ENCODE measurements at places on chromosomes 3 and 15. TPM values are rescaled to one million over a fixed set of nuclear protein-coding genes. Genes with fewer than 3 reads are reported as not detected.

DNA sequence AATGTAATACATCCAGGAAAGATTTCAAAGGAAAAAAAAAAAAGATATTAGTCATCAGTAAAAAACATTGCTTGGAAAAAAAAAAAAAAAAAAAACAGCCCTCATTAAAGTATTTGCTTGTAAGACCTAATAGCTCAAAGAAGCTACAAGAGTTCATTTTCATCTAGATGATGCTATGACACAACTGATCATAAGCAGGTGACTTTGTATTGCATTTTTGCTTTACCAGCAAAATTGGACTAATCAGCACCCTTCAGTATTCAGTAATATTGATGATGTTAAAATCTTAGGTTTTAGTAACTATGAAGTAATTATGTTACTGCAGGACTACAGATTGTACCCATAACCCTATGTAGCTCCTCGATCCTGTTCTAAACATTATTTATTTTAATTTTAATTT is 214.7 kb upstream of the CADM2 start:
- no peaks in the 10 kb centered on the region for H3K4me1 ChIP-seq
- DNase-seq: no peak
- no peak overlapping the region for H3K4me3 ChIP-seq
- no peaks in the 10 kb centered on the region for H3K36me3 ChIP-seq
- peaks cover 2% of the 10 kb centered on the region for H3K27me3 ChIP-seq

The NRROS gene
- 0.13 TPM for total RNA-seq

- H3K4me3 ChIP-seq: no peak overlapping the region
- peaks cover 32% of the 10 kb centered on the region for H3K27me3 ChIP-seq
Observed at GRCh38 chr3:30934208-30934550, 39.7 kb upstream of the GADL1 start.

DNA sequence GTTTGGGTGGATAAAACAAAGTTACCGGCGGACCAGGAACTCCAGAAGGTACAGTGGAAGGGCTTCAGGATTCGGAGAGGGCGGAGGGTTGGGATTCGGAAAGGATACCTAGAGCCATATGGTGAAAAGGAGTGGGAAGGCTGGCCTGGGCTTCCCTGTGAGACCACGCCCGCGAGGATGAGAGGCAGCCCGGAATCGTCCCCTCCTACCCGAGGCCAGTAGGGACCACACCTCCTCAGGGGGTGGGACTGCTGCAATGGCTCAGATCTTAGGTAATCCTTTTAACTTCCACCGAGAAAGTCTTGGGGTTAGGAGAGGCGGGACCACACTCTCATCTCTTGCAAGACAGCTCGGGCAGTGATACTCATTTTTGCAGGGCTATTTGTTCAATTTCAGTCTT is 511.3 kb downstream of the OCA2 start:
- H3K36me3 ChIP-seq: no peaks in the 10 kb centered on the region
- no peak overlapping the region for H3K27ac ChIP-seq
- no peak for DNase-seq
- H3K27me3 ChIP-seq: peaks cover 22% of the 10 kb centered on the region
- H3K4me1 ChIP-seq: peaks cover 8% of the 10 kb centered on the region

The ANKRD63 gene
- total RNA-seq: 0.42 TPM

DNA sequence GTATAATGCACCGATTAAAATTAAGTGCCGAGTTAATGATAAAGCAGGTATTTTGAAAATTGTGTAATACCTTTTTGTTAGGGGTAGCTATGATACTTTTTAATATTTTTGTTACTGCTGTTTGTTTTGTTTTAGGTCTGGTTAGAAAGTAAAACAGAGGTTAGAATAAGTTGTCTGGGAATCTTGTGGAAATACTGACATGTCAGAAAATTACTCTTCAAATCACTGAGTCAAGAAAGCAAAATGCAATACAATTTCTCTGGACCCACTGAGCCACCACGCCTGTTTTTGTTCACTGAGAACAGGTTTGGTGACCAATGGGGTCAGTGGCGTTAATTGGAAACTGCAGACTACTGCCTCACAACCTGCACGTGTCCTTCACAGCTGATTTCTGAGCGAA is 601.6 kb downstream of the UNC13C start:
- H3K36me3 ChIP-seq: no peaks in the 10 kb centered on the region
- DNase-seq: no peak
- H3K4me3 ChIP-seq: no peak overlapping the region

- H3K36me3 ChIP-seq: no peaks in the 10 kb centered on the region
- H3K4me3 ChIP-seq: no peak overlapping the region
- DNase-seq: no peak
- no peak overlapping the region for H3K27ac ChIP-seq
- no peaks in the 10 kb centered on the region for H3K4me1 ChIP-seq
Observed at GRCh38 chr3:34878488-34878887, 760.8 kb upstream of the ARPP21 start.

- H3K36me3 ChIP-seq: no peaks in the 10 kb centered on the region
- peaks cover 12% of the 10 kb centered on the region for H3K27me3 ChIP-seq
- no peak overlapping the region for H3K4me3 ChIP-seq
Observed at GRCh38 chr3:184677344-184678316, 34.2 kb downstream of the MAGEF1 start.
